ENCODE measurements at places on chromosomes 1 and 21. TPM values are rescaled to one million over a fixed set of nuclear protein-coding genes. Genes with fewer than 3 reads are reported as not detected.

- DNase-seq = no peak
These were observed 7.1 kb downstream of the CHRNB2 start for GRCh38 chr1:154574716-154575115.

- no peak for DNase-seq
These were observed 18.3 kb upstream of the KCNE1 start for GRCh38 chr21:34530261-34530660.

DNA sequence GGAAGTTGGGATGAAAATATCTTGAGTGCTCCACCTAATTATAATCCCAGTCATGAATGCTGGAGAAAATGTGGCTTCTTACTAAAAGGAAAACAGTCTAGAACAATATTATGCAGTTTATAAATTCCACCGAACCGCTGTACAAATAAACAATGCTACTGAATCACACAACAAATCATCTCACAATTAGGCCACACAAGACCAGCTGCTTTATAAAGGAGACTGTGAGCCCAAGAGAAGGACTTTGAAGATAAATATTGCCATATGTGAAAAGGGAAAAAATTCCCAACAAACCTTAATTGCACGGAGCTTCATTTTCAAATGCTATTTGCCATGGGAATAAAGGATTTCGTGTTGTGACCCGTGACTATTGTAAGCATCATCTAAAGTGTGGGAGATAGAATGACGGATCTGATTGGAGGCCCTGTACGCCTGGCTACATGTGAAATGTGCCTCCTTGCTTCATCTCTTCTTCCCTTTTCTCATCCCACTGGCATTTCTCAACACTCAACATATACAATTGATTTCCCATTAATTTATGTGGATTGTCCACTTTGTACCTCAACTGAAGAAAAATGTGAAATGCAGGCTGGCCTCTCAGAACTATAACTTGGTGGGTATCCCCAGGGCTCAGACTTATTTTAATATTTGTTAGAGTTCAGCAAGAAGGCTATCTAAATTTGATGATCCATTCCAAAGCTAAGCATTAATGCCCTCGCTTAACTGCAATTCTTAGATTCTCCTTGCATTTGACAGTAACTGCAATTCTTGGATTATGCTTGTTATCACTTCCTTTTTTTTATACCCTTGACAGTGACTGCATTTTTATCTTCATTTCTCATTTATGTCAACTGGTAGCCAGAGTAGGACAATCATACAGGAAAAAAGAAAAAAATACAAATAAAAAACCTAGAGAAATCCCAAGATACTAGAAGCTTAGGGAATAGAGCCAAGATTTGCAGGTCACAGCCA, 122.3 kb downstream of the TGFB2 start:
- DNase-seq = peak; percentile 38

DNA sequence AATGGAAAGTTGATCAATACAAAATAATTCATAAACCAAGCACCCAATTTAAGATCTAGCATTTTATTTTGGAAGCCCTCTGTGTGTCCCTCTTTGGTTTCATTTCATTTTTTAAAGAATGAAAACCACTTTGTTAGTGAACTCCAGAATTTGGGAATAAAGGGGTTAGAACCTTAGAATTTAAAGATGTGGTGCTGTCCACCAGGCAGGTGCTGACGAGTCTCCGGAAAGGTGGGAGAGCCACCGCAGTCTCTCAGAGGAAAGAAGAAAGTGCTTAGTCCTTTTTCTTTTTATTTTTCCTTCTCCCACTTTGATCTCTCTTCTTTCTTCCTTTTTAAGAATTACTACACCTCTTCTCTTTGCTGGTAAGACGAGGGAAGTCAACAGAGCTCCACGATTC, 20.5 kb upstream of the HIVEP3 start:
- DNase-seq = no peak

DNA sequence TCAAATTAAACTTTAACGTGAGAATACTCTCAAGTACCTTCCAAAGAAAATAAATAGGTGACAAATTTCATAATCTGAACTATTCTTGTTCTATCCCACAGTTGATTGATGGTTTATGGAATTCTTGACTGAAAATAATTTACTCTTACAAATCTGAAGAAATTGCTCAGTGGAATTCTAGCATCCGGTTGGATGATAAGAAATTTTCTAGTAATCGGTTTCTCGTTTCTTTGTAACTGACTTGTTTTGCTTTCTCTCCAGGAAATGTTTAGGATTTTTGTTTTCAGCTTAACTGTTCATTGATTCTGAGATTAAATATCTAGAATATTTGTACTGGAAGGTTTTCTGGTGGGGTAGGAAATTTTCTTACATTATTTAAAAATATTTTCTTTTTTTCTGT, 558.9 kb upstream of the ADAMTS5 start:
- DNase-seq = no peak

DNA sequence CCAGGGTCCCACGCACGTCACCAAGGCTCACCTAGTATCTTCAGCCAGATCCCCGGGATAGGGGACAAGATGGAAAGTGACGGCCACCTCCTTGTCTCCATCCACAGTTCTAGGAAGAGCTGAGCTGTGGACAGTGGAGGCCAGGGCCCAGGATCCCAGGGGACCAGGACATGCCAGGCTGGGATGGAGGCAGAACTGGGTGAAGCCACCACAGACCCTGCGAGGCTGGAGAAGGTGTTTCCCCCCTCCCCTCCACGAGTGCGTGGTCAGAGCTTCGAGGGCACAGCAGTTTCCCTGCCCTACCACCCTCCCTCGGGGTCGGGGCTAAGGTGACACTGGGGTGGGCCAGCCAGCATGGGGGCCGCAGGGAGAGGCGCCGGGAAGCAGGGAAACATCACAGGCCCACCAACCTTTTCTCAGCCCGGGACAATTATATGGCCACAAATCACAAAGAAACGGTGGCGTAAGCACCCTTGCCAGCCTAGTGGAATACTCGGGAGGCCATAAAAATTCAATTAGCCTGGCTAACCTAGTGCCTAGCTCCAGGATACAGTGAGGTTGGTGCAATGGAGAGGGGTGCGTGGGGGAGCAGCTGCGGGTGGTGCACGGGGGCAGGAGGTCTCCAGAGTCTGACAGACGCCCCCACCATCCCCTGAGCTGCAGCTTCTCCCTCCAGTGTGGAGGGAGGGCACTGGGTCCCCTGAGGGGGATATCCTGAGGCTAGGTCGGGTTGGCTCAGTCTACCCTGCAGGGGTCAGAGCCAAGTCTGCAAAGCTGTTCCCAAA, 13.4 kb downstream of the DRAXIN start:
- no peak for DNase-seq

The MNDA gene
- total RNA-seq = not detected

The CD34 gene
- not detected for total RNA-seq

The PLCH2 gene
- 0.74 TPM for total RNA-seq

The LCE1D gene
- not detected for total RNA-seq

The CFAP107 gene
- total RNA-seq = not detected

The SH2D1B gene
- not detected for total RNA-seq

Measured in Caki2 (cell line).